Skin of body (tissue), 3 donors: ENCODE measurements at places on chromosomes 3 and 15. TPM values are rescaled to one million over a fixed set of nuclear protein-coding genes. Genes with fewer than 3 reads are reported as not detected.

IMPG2 gene
- total RNA-seq = 0.59 TPM

NR1I2 gene
- 0.10 TPM for total RNA-seq

ADGRG7 gene
- total RNA-seq = 0.10 TPM

CHD2 gene
- 174 TPM for total RNA-seq

CLDN18 gene
- not detected for total RNA-seq

CPN2 gene
- 0.10 TPM for total RNA-seq
